ENCODE measurements at places on chromosomes 7 and 10.

DNA sequence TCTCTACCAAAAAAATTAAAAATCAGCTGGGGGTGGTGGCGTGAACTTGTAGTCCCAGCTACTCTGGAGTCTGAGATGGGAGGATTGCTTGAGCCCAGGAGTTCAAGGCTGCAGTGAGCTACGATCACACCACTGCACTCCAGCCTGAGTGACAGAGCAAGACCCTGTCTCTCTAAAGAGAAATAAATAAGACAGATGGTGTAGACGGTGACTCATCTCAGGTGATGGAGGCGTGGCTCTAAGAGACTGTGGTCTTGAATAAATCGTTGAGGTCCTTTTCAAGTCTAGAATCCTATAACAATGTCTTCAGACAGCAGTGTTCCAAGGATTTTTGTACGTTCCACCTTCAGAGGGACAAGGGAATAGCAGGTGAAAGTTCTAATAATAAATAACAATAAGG lies 53.8 kb upstream of the PFKFB3 start:
- DNase-seq = no peak

- DNase-seq = no peak
Measured at GRCh38 chr7:33753881-33754525, 151.3 kb upstream of the BMPER start.

- DNase-seq = no peak
Measured at GRCh38 chr7:16465469-16466361, at the start of gene SOSTDC1. Gene SOSTDC1 (minus strand): TSS chr7:16465738. CDS start chr7:16465668, 70 bp downstream.

GRCh38 chr7:30260246-30260768 lies 24.1 kb upstream of the ZNRF2 start:
- DNase-seq = no peak

- DNase-seq = no peak
Measured at GRCh38 chr10:14358886-14359573, 28.3 kb upstream of the FRMD4A start.

GRCh38 chr7:77827999-77828398 lies 29.4 kb downstream of the PHTF2 start:
- DNase-seq = no peak

DNA sequence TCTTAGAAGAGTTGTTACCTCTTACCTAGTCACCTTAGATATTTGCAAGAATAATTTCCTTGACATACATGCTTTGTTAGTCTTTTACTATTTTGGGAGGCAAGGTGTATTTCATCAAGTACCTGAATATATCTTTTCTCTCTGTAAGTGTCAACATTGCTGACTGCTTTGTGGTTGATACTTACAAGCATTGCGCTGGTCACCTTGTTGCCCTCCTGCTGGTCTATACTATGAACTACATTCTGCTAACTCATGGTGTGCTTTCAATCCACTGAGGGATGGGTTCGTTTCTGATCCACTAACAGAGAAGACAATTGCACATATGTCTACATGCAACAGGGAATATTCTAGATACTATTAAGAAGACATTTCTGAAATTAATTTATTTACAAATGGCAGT lies 837.8 kb upstream of the COBL start:
- DNase-seq = peak; percentile 41

GRCh38 chr10:133088956-133089800 lies 1.5 kb downstream of the ADGRA1 start:
- DNase-seq = no peak

DNA sequence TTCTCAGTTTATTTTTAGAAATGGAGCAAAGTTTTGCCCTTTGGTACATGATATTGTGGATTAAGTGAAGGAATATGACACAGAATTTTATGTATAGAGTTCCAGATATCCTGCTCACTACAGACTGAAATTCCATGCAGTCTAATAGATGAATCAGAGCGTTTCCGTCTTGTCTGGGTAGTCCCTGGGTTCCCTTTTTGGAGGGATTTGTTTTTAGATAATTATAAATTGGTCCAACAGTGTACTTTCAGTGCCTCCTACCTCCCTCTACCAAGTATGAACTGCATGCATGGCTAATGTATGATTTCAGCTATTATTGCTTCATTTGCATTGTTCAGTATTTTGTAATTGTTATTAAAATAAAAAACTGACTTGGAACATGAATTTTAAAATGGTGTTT lies 74.4 kb downstream of the SEPTIN7 start:
- no peak for DNase-seq

DNA sequence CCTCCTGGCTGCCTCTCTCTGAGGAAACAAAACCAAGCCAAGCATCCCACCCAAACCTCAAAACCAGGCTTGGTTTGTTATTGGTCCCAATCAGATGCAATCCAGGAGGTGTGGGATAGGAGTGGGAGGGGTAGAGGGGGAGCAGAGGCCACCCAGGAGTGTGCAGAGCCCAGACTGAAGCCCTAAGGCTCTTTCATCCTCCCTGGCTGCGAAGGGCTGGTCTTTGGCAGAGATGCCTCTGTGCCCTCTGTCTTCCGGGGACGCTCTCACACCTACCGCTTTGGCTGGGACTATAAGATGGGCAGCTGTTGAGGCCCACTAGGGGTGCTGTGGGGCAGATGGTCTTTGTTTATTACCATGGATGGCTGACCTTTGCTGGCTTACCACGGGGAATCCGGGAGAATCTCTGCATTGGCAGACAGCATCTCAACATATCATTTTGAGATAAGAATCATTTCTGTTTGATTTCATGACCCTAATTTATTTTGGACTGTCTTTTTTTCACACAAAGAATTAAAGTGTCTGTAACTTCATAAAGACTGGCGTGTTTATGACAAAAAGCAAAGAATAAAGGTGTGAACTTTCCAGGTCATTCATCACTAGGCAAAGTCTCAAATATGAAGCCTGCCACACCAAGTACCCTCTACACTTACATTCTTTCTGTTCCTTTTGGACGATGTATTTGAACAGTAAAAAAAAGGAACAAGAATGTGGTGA lies 6.5 kb upstream of the DENND2A start:
- peak; percentile 84 for DNase-seq

DNA sequence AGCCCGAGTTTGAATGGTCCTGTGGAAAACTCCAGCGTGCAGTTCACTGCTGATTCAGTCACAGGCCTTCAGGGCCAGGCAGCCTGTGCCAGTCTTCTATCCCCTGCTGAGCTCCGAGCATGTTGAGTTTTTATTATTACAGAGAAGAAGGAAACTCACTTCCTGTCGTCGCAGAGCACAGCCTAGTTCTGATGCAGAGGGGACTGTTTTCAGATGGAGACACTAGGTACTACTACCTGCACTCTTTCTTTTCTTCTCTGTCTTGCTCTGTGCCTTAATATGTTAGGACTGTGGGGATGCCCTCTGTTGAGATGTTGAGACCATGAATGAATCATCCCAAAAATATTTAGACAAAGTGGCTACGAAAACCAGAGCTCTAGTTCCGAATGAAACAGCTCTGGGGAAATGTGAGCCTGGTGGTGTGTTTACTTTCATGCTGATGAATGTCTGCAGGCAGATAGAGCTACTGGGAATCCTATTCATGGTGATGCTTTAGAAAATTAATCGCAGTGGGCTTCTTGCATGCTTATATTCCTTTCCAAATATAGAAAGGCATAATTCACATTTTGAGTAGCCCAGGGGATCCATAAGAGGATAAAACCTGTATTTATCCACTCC lies 29.6 kb downstream of the CASP7 start:
- no peak for DNase-seq

GRCh38 chr10:107614939-107615685 lies 450.6 kb upstream of the SORCS1 start:
- no peak for DNase-seq

DNA sequence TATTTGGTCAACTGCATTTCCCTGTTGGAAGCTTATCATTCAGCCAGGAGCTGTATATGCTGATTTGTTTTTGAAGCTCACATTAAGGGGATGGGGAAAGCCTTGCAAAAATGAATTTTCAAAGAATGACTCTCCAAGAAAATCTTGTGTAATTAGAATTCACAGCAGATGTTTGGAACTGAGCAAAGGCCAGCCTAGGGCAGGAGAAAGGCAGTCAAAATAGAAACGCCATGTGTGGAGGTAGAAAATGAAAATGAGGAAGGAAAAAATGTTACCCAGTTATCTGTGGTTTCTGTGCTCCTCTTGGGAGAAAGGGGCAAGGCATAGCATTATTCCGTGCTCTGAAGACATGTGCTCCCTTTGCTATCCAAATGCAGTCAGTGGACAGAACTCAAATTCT lies 93.5 kb downstream of the NRP1 start:
- DNase-seq = no peak

DNA sequence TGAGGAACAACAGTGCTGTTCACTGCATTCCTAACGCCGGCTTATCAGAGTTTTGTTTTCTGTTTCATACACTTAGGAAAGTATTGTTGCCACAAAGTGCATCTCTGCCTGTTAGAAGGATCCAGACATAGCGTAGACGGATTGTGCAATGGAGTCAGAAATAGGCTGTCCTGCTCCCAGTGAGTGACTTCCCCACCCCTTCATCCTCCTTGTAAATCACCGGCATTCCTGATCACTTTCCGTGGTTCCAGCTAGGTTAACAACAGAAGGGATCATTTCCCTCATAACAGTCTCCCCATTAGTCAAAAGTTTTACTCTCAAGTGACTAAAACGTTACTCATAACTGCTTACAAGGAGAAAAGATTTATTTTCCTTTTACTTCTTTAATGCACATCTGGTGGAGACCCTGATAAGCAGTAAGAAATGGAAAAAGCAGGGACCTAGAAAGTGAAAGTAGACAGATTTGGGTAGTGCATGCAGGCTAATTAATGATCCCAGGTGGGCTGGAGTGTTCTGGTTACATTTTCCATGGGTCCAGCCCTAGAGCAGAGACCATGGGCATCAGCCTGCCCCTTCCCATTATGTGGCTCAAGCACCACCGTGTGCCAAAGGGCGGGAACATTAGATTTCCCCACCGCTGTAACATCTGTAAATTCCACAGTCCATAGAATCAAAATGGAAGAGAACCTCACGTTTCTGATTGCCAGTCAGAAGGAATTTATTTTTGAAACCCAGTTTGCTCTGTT lies 395.1 kb upstream of the GALNT17 start:
- DNase-seq = peak; percentile 34

GRCh38 chr10:75035975-75036708 lies 75.3 kb upstream of the SAMD8 start:
- no peak for DNase-seq

- DNase-seq = no peak
Measured at GRCh38 chr10:43035800-43036199, 41.1 kb upstream of the RET start.

GRCh38 chr10:101162677-101163076 lies 31.6 kb downstream of the TLX1 start:
- DNase-seq = no peak

DNA sequence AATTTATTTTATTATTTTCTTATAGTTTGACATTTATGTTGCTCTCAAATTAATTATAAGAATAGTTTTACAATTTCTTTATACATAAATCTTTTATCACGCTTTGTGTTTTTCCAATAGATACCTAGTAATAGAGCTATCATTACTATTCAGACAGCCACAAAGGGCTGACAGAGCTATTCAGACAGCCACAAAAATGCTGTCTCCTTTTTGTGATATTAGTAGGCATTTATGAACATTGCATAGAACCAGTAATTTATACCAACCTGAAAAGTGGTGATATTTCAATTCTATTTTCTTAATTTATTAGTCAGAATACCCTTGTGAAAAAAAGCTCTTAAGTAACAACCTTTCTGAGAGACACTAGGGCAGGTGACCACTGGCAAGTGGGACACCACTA lies 34.2 kb upstream of the IGFBP3 start:
- DNase-seq = no peak

GRCh38 chr7:83452256-83452655 lies 196.7 kb downstream of the SEMA3E start:
- DNase-seq = no peak

DNA sequence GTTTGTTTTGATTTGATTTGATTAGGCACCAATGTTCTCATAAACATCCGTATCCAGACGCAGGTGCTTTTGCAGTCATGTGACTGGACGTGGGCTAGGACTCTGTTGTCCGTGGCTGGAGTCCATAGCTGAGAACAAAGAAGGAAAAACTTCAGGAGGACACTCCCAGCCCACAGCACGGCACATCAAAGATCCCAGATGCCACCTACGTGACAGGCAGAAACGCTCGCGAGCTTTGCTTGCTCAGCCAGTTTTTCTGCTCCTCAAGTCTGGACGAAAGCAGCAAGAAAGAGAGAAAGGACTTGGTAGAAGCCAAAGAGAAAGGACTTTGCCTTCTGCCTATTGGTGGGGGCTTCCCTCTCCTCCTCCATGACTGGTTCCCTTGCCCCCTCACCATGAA lies 6.9 kb upstream of the ZKSCAN1 start:
- no peak for DNase-seq

GRCh38 chr10:102645388-102645740 lies 1.1 kb downstream of the TRIM8 start:
- peak; percentile 69 for DNase-seq

GRCh38 chr10:72314263-72314662 lies 40.5 kb downstream of the DNAJB12 start:
- no peak for DNase-seq

DNA sequence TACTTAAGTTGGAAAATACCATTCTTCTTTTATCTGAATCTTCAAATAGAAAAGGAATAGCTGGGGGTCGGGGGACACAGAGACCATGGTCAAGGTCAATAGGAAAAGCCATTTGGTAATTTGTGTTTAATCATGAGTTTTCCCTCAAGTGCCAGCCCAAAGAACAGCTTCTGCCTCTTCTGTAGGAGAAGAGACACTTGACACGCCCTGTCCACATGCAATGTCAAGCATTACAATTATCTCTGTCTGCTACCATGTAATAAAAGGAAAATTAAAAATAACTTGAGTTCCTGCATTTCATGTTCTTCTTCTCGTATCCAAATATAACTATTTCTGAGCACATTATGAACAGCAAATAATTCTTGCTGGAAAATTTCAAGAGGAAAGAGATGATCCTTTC lies 241.7 kb downstream of the IPMK start:
- DNase-seq = no peak

DNA sequence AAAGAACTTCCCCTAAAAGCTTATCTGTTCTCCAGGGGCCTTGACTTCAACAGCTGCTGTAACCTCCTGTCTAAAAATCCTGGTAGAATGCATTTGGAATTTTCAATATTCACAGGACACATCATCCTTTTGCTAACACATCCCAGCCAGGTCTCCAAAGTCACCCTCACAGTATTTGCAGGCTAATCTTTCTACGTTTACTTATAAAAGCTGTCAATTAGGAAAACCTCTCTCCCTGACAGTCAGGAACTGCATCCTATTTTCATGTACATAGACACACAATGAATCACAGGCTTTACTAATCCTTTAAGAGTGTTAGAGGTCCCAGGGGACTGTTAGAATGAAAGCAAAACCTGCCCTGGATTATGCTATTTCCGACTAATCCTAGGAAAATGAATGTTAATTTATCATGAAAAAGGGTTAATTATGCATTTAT lies 102.2 kb downstream of the GFRA1 start:
- no peak for DNase-seq

- DNase-seq = no peak
Measured at GRCh38 chr7:16189026-16189715, 232.2 kb downstream of the CRPPA start.

GRCh38 chr10:112471878-112472487 lies 25.0 kb downstream of the VTI1A start:
- DNase-seq = peak; percentile 67

All from NAMALWA (cell line).